ENCODE measurements at places on chromosomes 2 and 18.

GRCh38 chr2:102027036-102027980, 35.5 kb downstream of the IL1R2 start:
- no peak for DNase-seq

DNA sequence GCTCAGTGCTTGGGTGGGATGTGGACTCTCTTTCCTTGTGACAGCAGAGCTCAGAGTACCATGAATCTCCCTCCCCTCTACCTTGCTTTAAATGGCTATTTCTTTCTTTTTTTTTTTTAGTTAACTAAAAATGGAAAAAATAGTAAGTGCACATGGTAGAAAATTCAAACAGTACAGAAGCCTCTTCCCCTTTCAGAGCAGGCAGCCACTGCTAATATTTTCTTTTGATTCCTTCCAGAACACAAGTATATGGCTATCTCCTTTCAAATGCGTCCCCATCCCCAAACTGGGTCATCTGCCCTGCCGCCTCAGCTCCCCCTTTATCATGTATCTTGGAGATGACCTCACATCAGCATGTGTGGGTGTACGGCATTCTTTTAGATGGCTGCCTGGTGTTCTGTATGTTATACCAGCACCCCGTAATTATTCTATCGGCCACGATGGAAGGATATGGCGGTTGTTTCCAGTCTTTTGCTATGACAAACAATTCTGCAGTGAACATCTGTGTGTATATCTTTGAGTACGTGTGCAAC, 70.5 kb upstream of the DLX2 start:
- DNase-seq, result no peak

GRCh38 chr2:227853204-227853629, 18.2 kb upstream of the DAW1 start:
- DNase-seq, result peak; percentile 70

- no peak for DNase-seq
Observed at GRCh38 chr18:57004366-57005121, 142.3 kb upstream of the BOD1L2 start.

DNA sequence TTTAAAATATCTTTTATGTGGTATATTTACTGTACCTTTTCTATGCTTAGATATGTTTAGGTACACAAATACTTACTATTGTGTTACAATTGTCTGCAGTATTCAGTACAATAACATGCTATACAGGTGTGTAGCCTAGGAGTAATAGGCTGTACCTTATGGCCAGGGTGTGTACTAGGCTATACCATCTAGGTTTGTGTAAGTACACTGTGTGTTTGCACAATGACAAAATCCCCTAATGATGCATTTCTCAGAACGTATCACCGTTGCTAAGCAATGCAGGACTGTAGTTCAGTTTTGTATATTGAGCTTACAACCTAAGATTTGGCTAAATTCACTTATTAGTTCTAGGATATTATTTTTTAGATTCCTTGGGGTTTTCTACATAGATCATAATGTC, 332.3 kb upstream of the HS6ST1 start:
- no peak for DNase-seq

DNA sequence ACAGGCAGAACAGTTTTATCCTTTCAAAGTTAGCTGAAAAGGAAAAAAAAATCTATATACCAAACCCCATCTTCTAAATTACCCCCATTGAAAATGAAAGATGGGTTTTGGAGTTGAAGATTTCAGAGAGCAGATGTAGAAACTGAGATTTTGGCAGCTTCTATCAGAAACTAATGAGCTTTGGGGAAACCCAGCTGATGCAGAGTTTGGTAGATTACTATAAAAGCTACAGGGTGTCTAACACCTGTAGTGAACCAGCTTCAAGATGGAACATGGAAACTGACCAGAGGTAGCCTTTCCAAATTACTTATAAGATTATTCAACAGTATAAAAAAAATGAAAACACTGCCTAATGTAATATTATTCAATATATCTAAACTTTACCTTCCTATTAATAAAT, 583.1 kb downstream of the XIRP2 start:
- DNase-seq, result no peak

- DNase-seq, result no peak
Observed at GRCh38 chr2:59791004-59791618, 762.3 kb downstream of the BCL11A start.

- peak; percentile 31 for DNase-seq
Observed at GRCh38 chr2:54212456-54212855, 43.6 kb downstream of the TSPYL6 start.

- no peak for DNase-seq
Observed at GRCh38 chr2:118340103-118340502, 251.8 kb downstream of the INSIG2 start.

DNA sequence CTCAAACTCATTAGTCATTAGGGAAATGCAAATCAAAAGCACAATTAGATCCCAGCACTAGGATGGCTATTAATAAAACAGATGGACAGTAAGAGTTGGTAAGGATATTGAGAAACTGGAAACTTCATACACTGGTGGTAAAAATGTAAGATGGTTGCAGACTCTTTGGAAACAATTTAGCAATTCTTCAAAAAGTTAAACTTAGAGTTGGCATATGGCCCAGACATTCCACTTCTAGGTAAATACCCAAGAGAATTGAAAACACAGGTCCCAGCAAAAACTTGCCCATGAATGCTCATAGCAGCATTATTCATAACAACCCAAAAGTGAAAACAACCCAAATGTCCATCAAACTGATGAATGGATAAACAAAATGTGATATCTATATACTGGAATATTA, 84.9 kb upstream of the ZFP36L2 start:
- peak; percentile 72 for DNase-seq

DNA sequence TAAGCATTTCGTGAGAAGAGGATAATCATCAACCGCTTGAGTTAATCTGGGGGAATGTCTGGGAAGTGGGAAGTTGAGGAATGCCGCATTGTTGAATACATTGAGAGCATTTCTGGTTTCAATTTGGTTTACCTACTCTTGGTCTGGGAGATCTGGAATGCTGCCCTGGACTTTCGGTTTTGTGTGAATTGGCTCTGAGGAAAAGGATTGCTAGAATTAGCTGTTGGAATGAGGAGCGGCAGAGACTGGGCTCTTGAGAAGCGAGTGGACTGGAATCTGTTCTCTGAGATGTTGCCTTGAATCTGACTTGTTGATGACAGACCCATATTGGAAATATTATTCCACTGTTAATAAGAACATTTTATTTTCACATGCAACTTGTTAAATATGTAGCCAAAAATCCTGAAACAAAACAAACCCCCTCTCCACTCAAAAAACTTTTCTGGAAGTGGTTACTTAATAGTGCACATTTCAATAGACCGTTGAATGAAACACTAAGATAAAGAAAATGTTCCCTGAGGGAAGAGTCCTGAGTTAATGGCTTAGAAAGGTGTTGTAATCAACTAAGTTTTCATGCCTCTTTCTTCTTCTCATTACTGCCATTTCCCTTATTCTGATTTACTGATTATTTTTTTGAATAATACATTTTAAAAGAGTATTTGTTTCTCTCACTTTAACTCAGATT, 50.8 kb downstream of the PTPRM start:
- DNase-seq, result peak; percentile 95

- no peak for DNase-seq
Observed at GRCh38 chr2:142139384-142139783, 8.6 kb upstream of the LRP1B start.

- DNase-seq, result peak; percentile 90
Observed at GRCh38 chr2:177242121-177242987, 22.2 kb downstream of the NFE2L2 start.

DNA sequence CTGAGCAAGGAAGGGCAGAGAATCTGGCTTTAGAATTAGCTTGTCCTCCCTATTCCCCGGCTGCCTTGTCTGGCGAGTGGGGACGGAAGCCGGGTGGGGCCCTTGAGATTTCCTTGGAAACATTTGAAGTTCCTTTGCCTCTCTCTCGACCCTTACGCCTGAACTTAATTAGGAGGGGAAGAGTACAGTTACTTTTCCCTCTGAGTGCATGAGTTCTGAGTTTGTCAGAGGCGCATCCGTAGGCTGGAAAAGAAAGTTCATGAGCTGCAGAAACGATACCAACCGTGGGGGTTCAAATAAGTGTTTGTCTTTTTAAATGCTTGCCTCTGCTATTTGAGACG, 468 bp downstream of the PIKFYVE start:
- no peak for DNase-seq

GRCh38 chr2:223735035-223735640, 102.2 kb downstream of the AP1S3 start:
- DNase-seq, result no peak

- no peak for DNase-seq
Observed at GRCh38 chr2:152532241-152532640, 185.0 kb downstream of the PRPF40A start.

DNA sequence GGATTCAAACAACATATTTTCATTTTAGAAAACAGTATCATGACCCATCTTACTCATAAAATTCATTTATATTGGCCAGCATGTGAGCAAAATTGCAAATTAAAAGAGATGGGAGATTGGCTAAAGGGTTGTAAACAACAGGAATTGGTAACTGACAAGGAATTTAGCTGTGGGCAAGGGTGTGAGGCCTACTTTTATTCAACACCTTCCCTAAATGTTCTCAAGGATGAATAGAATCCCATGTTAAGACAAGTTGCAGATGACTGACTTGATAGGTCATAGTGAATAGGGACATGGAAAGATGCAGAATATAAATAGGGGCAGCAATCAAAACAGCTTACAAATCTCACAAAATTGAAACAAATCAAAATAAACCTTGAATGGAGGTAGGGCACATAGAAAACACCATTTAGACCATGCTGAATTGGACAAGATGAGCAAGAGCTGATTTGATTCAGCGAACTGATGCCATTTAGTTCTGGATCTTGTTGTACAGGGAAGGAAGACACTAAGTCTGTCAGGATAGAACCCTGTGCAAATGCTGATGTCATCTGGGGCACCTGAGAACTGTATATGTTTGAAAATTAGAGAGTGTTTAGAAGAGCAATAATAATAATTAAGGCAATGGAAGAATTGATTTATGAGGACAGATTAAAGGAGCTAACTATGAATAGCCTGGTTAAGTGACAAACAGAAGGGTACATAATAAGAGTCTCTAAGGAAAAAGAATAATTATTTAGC, 509.7 kb downstream of the ZEB2 start:
- DNase-seq, result no peak

- DNase-seq, result no peak
Observed at GRCh38 chr2:99660616-99661406, 171.0 kb upstream of the REV1 start.

DNA sequence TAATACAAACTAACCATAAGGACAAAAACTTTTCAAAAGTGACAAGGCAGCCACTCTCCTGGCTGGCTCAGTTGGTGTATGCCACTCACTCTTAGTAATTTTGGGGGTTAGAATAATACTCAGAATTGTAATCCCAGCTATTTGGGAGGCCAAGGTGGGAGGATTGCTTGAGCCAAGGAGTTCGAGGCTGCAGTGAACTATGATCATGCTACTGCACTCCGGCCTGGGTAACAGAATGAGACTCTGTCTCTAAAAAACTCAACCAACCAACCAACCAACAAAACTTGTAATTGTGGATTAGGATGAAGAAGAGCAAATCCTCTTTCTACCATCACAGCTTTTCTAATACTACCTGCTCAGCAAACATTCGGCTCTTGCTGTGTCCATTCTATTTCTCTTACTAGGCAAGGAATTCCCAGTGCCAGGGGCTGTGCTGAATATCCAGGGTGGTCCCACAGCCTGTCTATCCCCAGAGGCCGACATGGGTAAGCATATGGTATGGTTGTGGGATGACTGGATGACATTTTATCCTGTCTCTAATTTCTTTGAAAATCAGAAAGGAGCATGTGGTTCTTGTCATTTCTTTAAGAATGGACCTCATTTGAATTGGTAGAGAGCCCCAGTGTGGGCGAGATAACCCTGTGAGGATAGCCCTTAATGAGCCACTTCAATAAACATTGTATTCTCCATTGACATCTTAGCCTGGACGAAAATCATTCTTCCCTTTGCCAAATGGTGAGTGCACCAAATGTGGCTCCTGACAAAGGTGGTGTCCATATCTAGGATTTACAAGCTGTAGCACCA, 220.1 kb downstream of the MYCN start:
- DNase-seq, result no peak

GRCh38 chr18:55821219-55821618, 233.2 kb upstream of the TCF4 start:
- DNase-seq, result no peak

GRCh38 chr2:24110660-24111303, 12.4 kb downstream of the PFN4 start:
- DNase-seq, result no peak

DNA sequence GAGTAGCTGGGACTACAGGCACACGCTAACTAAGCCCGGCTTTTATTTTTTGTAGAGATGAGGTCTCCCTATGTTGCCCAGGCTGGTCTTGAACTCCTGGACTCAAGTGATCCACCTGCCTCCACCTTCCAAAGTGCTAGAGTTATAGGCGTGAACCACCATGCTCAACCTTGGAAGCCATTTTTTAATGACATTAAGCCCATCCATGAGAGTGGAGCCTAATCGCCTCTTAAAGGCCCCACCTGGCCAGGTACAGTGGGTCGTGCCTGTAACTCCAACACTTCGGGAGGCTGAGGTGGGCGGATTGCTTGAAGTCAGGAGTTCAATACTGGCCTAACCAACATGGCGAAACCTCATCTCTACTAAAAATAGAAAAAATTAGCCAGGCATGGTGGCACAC, 41.6 kb upstream of the TFCP2L1 start:
- no peak for DNase-seq

- no peak for DNase-seq
Observed at GRCh38 chr2:153043385-153043784, 325.0 kb downstream of the ARL6IP6 start.

DNA sequence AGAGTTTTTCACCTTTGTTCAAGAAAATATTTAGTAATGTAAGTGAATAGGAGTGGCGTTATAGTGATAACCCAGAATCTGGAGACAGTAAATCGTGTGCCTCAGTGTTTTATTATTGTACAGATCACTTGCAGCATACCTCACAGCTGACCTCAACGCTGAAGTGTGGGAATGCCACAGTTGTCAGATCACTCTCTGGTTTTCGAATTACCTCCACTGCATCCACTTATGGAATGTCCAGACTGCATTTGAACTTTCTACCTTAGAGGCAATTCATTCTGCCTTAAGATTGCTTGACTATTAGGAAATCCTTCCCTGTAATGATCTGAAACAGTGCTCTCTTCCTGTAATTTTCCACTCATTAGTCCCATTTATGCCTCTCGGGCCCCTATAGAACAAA, 164.5 kb upstream of the ALPP start:
- no peak for DNase-seq

- DNase-seq, result no peak
Observed at GRCh38 chr2:181058378-181059269, 78.2 kb downstream of the UBE2E3 start.

DNA sequence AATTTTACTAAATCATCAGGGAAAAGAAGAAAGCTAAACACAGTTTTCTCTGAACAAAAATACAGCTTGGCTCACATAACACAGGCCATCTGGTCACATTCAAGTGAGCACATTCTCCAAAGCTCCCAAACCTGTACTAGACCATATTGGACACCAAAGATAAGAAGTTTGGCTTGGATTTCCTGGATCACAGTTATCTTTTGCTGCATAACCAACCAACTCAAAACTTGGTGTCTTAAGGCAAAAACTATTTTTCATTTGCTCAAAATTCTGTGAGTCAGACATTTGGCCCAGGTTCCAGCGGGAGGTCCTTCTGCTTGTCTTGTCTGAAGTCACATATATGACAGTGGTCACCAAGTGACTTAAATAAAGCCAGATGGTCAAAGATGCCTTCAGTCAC, 83.2 kb downstream of the GYPC start:
- DNase-seq, result no peak

All from AG09319 (cell line).